MG63 (cell line): ENCODE measurements at places on chromosomes 11 and 22. TPM values are rescaled to one million over a fixed set of nuclear protein-coding genes. Genes with fewer than 3 reads are reported as not detected.

DNA sequence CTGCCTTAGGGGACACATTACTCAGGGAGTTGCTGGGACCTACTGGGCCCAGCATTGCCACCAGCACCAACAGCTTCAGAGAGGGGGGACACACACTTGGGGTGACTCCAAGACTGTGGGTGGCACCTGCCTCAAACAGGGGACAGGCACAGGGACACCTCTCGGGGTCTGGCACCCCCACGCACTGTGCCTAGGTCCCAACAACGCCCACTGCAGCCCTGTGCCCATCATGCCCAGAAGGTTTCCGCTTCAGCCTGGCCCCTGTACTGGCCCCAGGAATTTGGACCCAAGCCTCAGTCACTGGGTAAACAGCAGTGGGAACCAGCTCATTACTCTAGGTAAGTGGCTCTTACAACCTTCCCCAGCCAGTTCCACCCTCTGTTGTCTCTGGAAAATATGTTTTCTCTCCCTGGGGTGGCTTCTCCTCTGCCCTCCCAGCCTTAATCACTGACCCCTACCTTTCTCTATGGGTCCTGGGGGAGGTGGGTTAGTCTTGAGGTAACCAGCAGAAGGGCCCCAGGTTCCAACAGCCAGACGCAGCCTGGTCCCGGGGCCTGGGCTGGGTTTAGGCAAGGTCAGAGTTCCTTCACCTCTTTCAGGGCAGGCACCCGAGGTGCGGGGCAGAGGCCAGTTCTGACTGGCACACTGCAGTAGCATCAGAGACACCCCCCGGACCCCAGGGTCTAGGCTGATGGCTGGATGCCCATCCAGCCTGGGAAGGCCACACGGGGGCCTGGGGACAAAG lies 123.6 kb downstream of the MED15 start:
- DNase-seq: no peak

- no peak for DNase-seq
Observed at GRCh38 chr11:18723991-18724390, 2.0 kb downstream of the IGSF22 start.

GRCh38 chr11:115471367-115471766 lies 32.8 kb downstream of the CADM1 start:
- DNase-seq: no peak

- no peak for DNase-seq
Observed at GRCh38 chr11:68009391-68010089, 587 bp upstream of the ALDH3B1 start.

- peak; percentile 62 for DNase-seq
Observed at GRCh38 chr11:113546757-113547507, 71.7 kb upstream of the DRD2 start.

GRCh38 chr22:29798801-29799200 lies 31.6 kb downstream of the UQCR10 start:
- no peak for DNase-seq

DNA sequence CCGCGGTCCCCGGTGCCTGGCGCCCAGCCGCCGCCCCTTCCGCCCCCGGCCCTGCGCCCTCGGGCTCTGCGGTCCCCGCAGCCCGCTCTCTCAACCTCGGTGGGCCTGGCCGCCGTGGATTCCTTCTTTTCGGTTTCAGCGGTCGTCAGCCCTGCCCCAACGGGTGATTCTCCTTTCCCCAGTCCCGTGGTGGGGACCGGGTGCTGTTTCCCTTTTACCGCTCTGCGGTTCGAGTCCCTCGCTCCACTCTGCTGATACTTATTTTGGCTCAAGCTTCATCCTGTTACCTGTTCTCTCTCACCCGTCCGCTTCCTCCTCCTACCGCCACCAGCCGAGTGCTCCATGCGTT lies 494 bp downstream of the ZDHHC5 start:
- no peak for DNase-seq

- DNase-seq: no peak
Observed at GRCh38 chr22:47155131-47155885, 392.9 kb downstream of the TBC1D22A start.

DNA sequence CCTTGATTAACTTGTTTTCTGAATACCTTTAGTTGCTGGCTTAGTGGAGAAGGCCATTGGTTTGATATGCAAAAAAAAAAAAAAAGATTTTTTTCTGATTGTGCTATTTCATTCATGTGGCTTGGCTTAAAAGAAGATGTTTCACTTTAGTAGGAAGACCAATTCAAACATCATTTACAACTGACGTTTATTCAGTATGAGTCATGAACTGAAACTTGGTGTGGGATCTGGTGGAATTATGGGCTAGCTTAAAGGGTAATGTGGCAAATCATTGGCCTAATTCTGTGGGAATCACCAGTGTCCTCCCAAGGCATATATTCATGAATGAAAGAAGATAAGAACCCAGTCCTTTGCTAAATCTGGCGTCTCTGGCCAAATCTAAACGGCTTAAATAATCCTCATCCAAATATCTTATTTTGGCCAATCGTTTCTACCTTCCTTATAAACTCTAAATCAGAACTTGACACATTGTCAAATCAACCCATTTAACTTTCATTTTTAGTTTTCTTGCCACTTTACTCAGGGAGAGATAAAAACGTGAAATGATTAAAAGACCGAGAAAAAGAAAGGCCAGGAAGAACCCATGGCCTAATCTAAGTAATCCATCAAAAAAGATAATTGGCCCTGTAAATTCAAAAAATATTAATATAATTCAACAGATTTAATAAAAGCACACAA lies 77.0 kb downstream of the DDIAS start:
- no peak for DNase-seq

DNA sequence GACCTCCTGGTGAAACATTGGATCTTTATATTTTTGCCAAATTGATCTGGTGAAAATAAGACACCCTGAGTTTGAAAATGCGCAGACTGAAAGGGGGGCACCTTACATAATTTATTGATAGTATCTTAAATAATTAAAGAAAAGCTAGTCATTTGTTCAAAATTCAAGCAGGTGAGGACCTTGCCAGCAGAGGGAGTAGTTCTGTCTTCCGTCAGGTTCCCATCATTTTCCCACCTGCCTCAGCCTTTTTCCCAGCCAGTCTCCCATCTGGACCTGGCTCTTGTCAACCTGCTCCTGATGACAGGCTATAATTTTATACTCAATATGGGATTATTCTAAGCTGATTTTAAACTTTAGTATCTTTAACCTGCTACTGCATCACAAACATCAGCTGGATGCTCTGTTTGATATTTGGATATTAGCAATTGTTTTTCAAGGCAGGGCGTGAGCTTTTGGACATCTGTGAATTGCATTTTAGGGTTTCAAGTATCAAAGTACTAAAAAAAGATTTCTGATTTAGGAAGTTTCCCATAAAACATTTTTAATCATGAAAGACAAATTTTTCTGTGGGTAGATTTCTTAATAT lies 132.0 kb downstream of the ELP4 start:
- DNase-seq: peak; percentile 6

DNA sequence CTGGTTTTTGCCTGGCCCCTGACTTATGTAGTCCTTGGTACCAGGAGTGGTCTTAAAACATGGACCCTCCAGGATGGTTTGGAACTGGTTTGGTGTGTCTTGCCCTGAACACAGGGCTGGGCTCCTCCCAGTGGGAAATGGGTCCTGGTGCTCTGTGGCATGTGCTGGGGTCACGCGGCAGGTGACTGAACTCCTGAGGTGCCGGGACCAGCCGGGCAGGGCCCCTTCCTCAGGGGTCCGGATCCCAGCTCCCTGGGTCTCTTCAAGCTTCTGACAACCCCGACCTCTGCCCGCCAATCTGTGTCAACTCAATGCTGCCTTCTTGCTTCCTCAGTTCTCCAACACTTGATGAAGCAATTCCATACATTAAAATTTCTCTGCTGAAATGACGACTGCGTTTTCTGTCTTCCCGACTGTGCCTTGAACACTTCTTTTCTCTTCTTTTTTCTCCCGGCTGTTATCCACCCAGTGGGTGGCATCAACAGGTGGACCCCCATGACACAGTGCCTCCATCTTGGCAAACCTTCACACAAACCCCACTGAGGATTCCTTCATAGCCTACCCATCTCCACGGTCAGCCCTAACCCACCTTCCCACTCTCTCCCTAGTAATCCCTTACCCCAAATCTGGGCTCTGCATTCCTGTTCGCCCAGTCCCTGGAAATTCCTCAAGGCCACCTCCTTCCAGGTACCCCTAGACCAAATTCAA lies 4.4 kb downstream of the IFT27 start:
- no peak for DNase-seq

- peak; percentile 93 for DNase-seq
Observed at GRCh38 chr11:74278721-74279161, 32.7 kb downstream of the P4HA3 start.

DNA sequence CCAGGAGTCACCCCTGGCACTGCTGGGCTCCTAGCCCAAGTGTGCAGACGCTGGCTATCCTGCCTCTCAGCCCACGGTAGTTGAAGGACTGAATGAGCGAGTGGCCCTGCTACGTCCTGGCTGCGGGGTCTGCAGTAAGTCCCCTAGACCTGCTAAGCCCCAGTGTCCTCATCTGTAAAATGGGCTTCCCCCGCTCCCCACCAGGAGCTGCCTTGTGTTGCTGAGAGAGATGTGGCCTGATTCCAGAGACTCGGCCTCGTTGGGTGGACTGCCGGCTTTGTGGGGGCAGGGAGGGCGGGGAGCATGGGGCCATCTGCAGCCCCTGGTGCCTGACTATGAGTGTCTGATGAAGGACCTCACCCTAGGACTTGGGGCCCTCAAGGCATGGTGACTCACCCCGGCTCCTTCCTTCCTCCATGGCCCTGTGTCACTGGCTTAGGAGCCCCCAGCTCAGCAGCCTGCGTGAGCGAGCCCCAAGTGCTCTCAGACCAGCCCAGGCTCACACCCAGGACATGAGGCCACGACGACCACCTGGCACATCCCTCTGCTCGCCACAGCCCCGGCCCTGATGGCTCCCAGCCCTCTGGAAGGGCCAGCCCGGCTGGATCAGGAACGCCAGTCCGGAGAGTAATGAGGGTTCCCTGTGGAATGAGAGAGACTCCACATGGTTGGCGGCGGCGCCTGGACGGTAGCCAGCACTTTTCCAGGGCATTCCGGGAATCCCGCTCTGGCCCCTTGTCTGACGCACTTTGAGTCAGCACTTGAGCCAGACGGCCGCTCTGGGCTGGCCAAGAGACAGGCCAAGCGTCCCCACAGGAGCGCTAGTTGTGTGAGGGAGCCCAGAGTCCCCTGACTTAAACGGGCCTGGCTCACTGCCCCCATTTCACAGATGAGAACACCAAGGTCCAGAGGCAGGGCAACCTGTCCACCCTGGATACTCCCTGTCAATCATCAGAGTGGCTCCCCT lies 50.5 kb upstream of the SHISAL1 start:
- peak; percentile 98 for DNase-seq

DNA sequence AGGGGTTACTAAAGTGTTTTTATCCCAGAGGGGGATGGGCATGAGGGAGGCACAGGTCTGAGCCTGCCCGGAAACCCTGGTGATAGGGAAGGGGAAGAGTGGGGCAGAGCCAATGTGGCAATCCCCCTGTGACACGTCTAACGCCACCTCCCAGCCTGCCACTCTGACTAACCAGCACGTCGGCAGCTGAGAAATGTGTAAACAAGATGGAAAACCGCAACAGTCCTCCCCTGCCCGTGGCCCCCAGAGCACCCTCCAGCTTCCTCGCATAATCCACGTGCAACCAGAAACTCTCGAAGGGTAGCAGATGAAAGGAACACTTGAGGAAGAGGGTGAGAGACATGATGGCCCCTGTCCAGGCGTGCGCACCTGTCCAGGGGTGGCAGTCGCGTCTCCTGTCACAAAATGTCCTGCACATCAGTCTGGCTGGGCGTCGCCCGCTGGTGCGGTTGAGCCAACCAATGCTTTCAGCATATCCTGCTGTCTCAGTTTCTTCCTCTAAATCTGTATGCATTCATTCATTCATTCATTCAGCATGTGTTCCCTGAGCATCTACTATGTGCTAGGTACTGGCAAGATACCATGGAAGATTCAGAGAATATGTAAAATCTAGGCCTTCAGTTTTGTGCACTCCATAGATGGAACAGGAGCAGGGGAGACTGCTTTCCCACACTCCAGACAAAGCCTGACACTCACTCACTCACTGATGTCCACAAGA lies 4.5 kb downstream of the TMPRSS4 start:
- no peak for DNase-seq

DNA sequence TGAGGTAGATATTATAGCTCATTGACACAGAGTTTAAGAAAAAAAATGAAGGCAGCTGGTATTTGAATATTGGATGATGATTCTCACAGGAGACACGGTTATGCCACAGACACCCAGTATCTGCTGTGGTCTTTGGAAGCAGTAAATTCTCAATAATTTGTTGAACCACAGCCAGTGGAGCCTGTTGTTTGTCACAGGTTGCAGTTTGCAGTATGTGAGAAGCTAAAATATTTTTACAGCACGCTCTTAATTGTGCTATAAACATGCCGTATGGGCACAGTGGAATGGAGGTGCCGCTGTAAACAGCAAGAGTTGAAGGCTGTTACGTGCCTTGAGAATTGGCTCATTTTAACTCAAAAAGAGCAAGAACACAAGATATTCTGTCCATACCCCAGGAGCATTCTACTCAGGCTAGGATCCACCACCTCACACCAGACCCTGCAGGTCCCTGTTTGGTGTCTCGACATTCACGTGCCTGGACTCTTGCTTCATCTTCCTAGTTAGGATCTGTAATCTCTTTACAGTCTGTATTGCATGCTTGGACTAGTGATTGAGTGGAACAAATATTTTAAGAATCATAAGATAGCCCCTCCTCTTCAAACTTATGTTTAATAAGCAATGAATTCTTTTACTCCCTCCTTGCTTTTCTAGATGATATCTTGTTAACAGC lies 94.7 kb upstream of the GAL start:
- no peak for DNase-seq

DNA sequence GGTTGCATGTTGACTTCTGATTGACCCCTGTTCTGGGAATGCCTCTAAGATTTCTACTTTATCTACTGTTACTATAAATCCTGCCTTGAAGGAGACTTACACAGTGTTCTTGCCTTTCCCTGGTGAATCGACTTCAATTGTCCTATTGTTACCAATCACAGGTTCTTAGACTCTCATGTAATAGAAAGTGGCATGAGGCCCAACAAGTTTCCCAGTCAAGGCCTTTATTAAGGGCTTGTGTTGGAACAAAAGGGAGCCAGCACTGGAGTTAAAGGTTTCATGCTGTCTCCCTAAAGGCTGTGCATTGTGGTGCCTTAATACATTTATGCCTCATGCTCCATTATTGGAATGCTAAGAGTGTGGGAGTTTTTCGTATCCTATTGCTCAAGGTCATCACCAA lies 23.3 kb downstream of the MS4A2 start:
- DNase-seq: no peak

Gene MYEOV
- total RNA-seq: 1.2 and 1.3 TPM in 2 replicates

Gene CRYBB2
- total RNA-seq: not detected in 2 replicates

Gene ZNF70
- total RNA-seq: 2.4 and 3.9 TPM in 2 replicates

Gene FREY1
- total RNA-seq: 0.72 and 5.0 TPM in 2 replicates

Gene SCUBE2
- total RNA-seq: 0.59 TPM in 1 of 2 replicates, not detected in the other

Gene TRIM49
- total RNA-seq: not detected in 2 replicates

Gene EXPH5
- total RNA-seq: 2.0 TPM in 1 of 2 replicates, not detected in the other

Gene OMP
- total RNA-seq: not detected in 2 replicates

Gene APOL3
- total RNA-seq: 11.8 and 17.6 TPM in 2 replicates

Gene OR52N4
- total RNA-seq: not detected in 2 replicates

Gene C11orf91
- not detected in 2 replicates for total RNA-seq

Gene BAIAP2L2
- 20.4 and 63.3 TPM in 2 replicates for total RNA-seq

Gene PHETA2
- 0.16 TPM in 1 of 2 replicates, not detected in the other for total RNA-seq

Gene ARHGAP32
- 2.8 and 3.8 TPM in 2 replicates for total RNA-seq

Gene SLC25A45
- total RNA-seq: 1.9 TPM in 2 replicates

Gene DUSP8
- 1.1 and 4.5 TPM in 2 replicates for total RNA-seq

Gene PRDM10
- 3.6 and 4.9 TPM in 2 replicates for total RNA-seq

Gene SEPTIN5
- 18.9 and 30.7 TPM in 2 replicates for total RNA-seq

Gene OR52A1
- not detected in 2 replicates for total RNA-seq

Gene APOL2
- 43.4 and 57.9 TPM in 2 replicates for total RNA-seq

Gene CCDC81
- total RNA-seq: not detected in 2 replicates
